Occipital lobe (tissue), 3 donors: ENCODE measurements at places on chromosomes 6 and 20.
A peak's percentile ranks its signal among the peaks of the same experiment; 100 is the strongest.

DNA sequence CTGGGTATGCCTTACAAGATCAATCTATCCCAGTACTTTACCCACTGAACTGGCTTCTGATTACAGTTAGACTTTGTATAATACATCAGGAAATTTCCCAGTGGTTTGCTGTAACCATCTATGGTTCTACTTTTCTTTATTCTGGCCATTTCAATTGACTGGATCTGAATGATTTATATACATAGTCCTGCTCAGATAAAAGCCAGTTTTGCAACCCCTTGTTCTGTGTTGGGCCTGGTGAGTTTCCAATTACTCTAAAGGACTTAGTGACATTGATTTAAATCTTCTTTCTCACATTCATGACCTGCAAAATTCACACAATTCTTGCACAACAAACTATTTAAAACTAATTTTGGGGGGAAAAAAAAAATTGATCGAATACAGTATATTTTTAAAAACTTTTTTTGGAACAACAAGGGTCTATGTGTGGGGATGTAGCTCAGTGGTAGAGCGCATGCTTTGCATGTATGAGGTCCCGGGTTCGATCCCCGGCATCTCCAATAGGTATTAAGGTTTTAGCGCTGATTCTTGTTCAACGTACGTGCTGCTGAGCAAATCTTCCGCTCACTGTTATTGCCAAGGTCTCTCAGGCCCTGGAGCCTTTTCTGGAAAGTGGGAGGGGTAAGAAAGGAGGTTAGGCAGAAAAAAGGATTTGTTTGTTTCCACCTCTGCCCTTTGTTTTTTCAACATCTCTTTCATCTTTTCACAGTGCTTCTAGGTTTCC lies 117.5 kb downstream of the GPX5 start:
- no peak for DNase-seq

DNA sequence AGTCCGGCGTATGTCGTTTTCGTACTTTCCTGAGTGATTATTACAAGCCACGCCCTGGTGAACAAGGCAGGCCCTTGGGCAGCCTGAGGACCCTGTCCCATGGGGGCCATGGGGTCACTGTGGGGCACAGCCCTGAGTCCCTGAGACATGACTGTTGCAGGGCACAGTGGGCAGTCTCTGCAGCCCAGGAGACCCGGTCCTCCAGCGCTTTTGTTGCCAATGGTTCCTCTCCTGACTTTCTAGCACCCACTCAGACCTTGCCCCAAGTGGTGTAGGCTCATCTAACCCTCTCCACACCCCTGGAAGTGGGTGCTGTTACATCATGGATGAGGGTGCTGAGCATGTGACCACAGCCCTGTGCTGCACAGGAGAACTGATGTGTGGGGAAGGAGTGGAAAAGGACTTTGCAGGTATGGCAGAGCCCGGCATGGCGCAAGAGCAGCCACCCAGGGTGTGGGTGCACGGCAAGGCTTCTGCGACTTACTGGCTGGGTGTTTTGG lies 319.5 kb downstream of the TAF4 start:
- no peak for DNase-seq

- DNase-seq = no peak
Measured at GRCh38 chr6:125807293-125807692, 16.5 kb downstream of the NCOA7 start.

DNA sequence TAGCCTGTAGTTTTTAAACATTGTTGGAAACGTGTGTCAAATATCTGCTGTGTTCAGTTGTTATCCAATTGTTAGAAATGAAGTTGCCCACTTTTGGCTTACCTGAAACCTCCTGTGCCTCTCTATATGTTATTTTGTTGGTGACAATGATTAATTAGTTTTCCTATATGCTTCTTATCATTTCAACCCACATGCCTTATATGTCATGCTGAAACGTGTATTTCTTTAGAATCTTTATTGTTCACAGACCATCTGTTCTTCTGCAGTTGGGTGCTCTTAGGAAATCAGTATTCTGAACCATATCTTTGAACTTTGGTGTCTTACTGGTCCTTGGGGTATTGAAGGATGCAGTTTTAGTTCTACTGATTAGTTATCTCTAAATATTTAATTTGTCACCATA lies 91.2 kb upstream of the SCGN start:
- no peak for DNase-seq

- no peak for DNase-seq
Measured at GRCh38 chr6:48552905-48553304, 441.9 kb upstream of the PTCHD4 start.

- DNase-seq = no peak
Measured at GRCh38 chr6:24565196-24565595, 70.4 kb downstream of the ALDH5A1 start.

GRCh38 chr20:61805781-61806180 lies 259.9 kb downstream of the TAF4 start:
- no peak for DNase-seq

GRCh38 chr20:62353289-62354030 lies 13.7 kb downstream of the LAMA5 start:
- DNase-seq = no peak

GRCh38 chr6:135901774-135902524 lies 50.4 kb downstream of the PDE7B start:
- peak; percentile 10 for DNase-seq

- peak; percentile 28 for DNase-seq
Measured at GRCh38 chr6:45930420-45931040, 85.1 kb downstream of the CLIC5 start.

DNA sequence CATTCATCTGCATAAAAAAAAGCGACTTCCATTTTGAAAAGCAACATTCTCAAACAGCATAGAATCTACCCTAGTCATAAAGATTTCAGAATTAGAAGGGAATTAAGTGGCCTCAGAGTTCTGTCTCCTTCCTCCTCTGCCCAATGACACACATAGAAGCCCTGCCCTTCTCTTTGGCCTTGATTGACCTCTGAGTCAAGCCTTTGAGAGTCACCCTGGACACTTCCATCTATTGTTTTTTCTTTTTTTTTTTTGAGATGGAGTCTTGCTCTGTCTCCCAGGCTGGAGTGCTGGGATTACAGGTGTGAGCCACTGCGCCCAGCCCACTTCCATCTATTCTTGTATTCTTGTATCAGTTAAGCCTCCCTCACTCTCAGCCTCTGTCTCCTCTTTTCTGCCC lies 44.8 kb upstream of the CTNNBL1 start:
- no peak for DNase-seq
